ENCODE measurements at places on chromosomes 7 and 10.

DNA sequence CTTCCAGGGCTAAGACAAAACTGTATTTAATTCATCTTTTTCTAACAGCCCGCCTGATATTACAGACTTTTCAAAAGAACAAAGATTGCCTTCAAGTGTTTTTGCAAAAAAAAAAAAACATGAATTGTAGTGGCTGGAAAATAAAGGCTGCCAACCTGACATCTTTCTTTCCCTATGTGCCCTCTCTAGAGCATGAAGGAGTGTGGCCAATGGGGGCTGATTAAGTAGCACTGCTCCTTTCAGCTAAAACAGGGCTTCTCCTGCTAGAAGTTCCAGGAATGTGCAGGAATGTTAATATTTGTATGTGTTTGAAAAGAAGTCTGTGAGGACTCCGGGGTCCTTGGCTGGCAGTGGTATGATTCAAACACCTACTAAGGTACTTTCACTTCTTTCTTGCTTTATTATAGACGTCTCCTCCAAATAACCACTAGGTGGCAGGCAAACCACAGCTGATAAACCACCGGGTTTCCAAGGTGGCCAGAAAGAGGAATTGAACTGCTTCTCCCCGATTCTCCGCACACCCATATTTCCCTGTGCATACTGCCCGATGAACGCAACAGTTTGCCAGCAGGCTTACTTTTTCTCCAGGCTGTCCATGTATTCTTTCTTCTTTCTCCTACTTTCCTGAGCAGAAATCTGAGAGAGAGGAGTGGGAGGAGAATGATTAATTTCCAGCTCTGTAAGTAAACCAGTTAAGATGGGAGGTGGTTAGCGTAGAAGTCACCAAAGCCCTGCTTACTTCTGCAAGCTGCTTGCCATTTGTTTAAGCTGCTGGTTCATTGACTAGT, 56.8 kb upstream of the DGKI start:
- DNase-seq = no peak

GRCh38 chr7:7478569-7478968, 57.1 kb downstream of the COL28A1 start:
- no peak for DNase-seq

DNA sequence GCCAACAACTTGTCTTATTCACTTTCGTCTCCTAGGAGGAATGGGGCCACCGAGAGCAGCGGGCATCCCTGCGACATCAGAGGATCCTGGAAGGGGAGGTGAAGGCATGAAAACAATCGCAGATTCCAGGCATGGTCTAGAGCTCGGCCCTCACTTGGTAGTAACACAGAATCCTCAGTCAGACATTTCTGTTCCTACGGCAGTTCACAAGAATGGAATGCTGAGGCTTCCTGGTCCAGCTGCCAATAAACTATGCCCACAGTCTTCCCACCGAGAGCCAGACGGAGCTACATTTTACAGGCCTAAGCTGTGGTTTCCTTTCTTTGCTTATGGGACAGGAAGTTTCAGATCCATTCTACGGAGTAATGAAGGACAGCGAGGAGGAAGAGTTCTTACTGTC, 75.8 kb downstream of the OR13A1 start:
- DNase-seq = no peak

DNA sequence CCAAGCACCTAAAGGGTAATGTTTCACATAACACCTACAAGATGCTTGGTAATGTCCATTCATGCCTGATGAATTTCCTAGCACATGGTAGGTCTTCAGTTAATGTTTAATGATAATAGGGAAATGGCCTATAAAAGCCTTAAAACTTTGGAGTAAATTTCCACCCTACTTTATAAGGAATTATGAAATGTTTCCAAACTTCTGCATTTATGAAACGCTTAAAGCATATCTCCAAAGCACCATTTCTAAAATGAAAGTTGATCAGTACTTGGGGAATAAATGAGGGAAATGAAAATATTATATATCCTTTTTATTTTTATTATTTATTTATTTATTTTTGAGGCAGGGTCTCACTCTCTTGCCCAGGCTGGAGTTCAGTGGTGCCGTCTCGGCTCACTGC, 51.8 kb downstream of the INPP5F start:
- DNase-seq = no peak

- no peak for DNase-seq
These were observed 16.1 kb downstream of the CALU start for GRCh38 chr7:128755075-128755818.

DNA sequence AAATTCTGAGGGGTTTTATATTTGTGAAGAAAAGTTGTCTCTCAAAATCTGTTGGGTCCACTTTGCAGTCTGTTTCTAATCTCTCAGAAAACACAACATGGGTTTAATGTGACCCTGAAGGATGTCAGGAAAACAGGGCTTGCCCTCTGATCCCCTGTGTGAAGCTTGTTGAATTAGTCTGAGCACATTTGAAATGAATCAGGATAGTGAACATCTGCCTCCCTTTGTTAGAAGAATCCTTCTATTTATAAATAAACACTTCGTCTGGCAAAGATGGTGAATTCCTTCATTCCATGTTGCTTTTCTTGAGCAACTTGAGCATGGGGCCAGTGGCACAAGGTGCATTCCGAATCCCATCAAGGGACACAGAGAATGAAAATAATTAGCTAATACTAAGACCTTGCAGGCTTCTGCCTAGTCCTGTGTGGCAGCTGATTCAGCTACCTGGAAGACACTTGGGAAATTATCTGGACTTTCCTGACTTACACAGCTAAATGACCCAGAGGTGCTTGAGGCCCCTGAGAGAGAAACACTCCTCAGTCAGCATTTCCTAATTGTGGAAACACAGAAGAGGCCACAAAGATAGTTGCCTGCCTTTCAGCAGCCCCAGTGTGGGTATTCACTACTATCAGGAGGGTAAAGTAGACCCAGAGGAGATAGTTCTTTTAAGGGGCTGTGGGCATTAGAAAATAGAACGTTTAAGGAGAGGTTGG, 305.5 kb downstream of the C7orf25 start:
- DNase-seq = no peak

GRCh38 chr10:76333796-76334195, 902.4 kb downstream of the LRMDA start:
- no peak for DNase-seq

DNA sequence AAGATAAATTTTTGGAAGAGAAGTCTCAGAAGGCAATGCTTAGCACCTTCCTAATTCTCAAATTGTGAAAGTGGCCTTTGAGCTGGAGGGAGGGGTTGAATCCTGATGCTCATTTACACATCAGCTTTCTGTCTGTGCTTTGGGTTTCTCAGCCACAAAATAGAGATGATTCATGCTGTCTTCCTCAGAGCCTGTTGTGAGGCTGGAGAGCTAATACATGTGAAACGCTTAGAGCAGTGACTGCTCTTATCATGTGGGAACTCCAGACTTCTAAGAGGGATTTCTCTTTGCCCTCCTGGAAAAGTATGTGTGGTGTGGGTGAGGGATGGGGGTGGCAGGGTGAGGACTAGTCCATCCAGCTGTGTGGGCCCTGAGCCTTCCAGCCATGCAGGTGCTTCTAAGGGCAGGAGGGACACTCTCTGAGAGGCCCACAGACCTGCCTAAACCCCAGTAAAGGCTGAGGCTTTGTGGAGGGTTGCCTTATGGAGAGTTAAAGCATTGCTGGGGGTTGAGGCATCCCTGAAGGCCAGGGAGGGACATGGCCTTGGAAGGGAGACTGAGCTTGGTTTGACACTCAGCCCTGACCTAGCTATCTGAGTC, 4.8 kb upstream of the EVX1 start:
- no peak for DNase-seq

GRCh38 chr7:157794746-157795065, 457.9 kb downstream of the DNAJB6 start:
- DNase-seq = no peak

DNA sequence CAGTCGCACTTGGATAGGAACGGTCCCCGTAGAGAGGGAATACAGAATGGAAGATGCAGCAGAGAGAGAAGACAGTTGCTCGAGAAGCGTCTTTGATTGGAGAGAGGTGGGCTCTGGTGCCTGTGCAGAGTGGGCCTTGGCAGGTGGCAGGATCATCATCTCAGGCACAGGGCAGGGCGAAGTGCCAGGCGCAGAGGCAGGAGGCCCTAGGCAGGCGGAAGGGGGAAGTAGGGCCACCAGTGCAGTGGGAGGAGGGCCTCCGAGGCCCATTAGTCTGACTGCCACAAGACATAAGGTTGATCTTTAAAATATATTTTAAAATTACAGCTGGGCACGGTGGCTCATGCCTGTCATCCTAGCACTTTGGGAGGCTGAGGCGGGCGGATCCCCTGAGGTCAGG, 10.1 kb downstream of the CARD11 start:
- no peak for DNase-seq

GRCh38 chr7:7257899-7258692, 75.8 kb downstream of the C1GALT1 start:
- no peak for DNase-seq

DNA sequence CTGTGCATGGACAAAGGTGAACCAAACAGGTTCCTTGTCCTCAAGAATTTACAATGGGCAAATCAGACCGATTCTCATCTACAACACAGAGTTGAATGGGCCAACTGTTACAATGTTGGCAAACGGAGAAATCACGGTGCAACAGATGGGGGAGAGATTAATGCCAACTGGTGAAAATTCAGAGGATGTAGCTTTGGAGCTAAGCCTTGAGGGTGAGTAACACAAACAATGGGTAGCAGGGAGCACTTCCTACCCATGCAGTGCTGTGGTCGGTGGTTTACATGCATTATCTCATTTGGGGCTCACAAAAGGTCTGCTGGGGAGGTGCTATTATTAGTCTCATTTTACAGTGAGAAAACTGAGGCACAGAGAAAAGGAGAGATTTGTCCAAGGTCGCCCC, 902 bp upstream of the NFE2L3 start:
- no peak for DNase-seq

DNA sequence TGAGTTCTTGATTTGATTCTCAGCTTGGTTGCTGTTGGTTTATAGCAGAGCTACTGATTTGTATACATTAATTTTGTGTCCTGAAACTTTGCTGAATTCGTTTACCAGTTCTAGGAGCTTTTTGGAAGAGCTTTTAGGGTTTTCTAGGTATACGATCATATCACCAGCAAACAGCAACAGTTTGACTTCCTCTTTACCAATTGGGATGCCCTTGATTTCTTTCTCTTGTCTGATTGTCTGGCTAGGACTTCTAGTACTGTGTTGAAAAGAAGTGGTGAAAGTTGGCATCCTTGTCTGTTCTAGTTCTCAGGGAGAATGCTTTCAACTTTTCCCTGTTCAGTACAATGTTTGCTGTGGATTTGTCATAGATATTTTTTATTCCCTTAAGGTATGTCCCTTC, 86.2 kb downstream of the PLXDC2 start:
- no peak for DNase-seq

GRCh38 chr7:151012911-151013347, 11.4 kb downstream of the ATG9B start:
- DNase-seq = no peak

- no peak for DNase-seq
These were observed 92.5 kb downstream of the SH3PXD2A start for GRCh38 chr10:103762916-103763315.

DNA sequence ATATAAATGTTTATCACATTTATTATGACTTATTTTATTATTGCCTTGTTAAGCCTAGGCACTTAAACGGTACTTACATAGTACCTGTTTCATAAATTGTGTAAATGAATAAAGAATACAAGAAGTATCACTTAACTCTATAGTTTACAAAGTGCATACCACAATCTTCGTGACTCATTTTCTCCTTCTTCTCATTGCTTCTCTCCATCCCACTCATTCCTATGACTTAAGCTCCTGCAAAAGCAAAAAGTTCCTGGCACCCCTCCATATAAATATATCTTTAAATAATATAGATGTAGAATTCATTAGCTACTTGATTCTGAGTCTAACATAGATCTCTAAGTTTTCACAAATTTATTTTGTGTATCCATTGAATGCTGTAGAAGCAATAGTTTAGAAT, 1382.0 kb upstream of the CELF2 start:
- DNase-seq = no peak

- DNase-seq = no peak
These were observed 343.7 kb downstream of the PTEN start for GRCh38 chr10:88207121-88207546.

- no peak for DNase-seq
These were observed 152.6 kb downstream of the TFPI2 start for GRCh38 chr7:93737953-93738352.

DNA sequence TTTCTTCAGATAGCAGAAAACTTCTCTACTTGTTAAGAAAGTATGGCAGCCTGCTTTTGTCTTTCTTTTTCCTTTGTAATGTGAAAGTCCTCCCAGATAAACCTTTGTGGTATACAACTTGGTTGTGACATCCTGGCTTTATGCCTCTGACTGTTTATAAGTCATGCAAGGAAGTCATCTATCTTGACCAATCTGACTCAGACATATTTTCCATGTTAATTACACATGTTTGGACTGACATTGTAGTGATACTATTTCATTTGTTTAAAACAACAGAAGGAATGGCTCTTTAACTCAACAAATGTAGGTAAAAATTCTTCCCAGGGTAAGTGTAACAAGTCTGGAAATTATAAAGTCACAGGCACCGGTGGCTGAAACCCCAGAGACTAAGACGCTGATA, 341.6 kb upstream of the MEOX2 start:
- DNase-seq = no peak

DNA sequence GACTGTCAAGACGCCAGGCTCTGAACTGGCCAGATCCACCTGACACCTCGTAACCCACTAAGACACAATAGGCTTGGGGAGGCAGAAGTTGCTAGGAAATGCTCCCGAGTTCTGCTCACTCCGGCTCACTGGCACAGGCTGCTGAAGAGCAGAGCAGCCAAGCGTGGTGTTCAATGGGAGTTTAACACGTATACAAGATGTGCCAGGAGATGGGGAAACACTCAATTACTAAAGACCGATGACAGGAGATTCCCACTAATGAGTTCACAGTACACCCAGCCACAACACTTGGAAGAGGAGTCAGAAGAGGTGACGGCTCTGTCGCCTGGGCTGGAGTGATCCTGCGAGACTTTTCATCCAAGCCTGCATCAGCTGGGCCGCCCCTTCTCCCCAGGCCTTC, 303.4 kb downstream of the GFRA1 start:
- no peak for DNase-seq

DNA sequence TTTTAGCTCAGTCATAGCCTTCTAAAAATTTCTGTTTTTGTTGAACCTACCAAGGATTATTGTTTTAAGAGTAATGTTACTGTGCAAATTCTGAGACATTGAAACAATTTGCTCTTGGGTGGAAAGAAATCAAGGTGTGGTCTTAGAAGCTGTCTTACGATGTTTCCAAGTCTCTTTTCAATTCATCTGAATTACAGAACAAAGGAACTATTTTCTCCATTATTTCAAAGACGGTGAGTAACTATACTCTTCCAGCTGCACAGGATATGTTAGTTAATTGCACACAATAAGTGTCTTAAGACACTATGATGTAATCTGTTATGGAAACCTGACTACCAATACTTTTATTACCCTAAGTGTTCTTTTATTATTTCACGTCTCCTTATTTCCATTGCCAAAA, 106.8 kb upstream of the POM121L12 start:
- no peak for DNase-seq

- no peak for DNase-seq
These were observed 1.4 kb upstream of the DOCK1 start for GRCh38 chr10:126903656-126904360.

DNA sequence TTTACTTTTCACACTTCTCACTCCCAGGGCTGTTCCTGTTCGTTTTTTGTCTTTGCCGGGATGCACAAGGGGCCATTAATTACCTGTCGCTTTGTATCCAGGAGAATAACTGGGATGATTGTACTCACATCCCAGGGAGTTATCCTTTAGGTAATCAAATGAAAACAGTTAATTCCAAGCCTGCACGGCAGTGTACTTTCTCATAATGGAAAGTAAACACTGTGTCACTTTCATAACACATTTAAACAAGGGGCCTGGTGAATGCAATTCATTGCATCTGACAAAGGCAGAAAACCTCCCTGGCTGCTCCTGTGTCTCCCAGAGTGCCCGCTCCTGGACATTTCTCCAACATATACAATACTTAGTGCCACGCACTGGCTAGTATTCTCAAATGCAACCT, 138.7 kb upstream of the CELF2 start:
- DNase-seq = no peak
